ENCODE measurements at places on chromosomes 7 and 10.

DNA sequence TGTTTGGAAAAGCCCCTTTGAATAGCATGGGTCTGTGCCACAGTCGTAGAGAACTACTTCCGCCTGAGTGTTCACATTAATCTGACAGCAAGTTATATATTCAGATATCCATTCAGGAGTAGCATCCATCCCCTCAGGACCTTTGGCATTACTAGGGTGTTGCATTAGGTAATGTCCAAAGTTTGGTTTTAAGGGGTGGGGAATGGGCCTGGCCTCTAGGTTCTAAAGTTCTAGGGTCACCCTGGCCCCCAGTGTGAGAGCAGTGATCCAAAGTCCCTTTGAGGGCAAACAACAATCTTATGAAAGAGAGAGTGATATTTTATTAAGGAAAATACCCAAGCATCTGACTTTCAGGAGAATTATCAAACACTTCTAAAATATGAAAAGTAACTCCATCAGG is 12.3 kb downstream of the MCM10 start:
- DNase-seq, result no peak

GRCh38 chr10:5978230-5978489 is 817 bp upstream of the IL15RA start:
- DNase-seq, result no peak

GRCh38 chr10:95782318-95782717 is 26.4 kb downstream of the ENTPD1 start:
- no peak for DNase-seq

DNA sequence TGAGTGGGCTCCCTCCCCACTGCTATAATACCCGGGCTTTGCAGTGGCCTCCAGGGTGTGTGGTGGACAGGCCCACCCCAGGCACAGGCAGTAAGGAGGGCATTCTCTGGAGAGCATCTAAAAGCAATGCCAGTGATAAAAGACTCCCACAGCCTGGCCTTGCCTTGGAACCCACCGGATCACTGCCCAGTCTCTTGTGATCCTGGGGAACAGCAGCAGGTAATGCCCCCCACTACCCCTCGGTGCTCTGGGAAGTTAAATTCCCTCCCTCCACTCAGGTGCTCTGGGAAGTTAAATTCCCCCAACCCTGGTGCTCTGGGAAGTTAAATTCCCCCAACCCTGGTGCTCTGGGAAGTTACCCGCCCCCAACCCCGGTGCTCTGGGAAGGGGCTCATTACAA is 565.2 kb downstream of the TCERG1L start:
- no peak for DNase-seq
